DMS 273 treated with DMSO at 0.1 percent for 48 hours (cell line): ENCODE measurements at places on chromosomes 4 and X.

GRCh38 chrX:55488593-55489313 lies 895 bp downstream of the USP51 start:
- DNase-seq: no peak

GRCh38 chr4:28555866-28556265 lies 1695.2 kb downstream of the STIM2 start:
- no peak for DNase-seq

DNA sequence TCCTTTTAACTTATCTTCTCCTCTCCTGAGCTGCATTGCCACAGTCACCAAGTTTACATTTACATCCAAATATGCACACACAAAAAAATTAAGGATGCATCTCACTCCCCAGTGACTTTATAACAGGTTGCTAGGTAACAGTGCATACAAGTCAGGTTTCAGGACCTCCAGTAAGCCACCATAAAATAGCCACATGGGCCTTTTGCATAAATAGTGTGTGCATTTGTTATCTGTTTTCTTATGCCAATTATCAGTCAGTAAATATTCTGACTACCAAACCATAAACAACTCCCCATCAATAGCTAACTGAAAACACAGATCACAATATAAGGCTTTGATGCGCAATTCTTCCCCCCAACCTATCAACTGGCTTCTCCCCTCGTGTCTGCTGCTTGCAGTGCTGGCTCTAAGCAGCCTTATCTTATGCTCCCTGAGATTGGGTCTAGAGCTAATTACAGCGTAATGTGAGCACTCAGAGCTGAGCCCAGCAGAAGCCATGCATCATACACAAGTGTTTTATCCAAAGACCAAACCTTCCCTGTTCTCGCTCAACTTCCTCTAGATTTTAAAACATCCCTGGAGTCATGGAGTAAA lies 55.4 kb downstream of the ZNF827 start:
- DNase-seq: no peak

GRCh38 chr4:26959654-26960047 lies 99.0 kb downstream of the STIM2 start:
- DNase-seq: no peak

GRCh38 chr4:76504613-76505465 lies 69.8 kb downstream of the SHROOM3 start:
- no peak for DNase-seq
